ENCODE measurements at places on chromosomes 2 and 18.
A peak's percentile ranks its signal among the peaks of the same experiment; 100 is the strongest.

GRCh38 chr18:13813271-13813849, 10.6 kb upstream of the MC5R start:
- peak; percentile 12 for DNase-seq

GRCh38 chr18:24491927-24492834, 31.7 kb downstream of the HRH4 start:
- DNase-seq = no peak

GRCh38 chr2:140526575-140526974, 1604.2 kb downstream of the LRP1B start:
- no peak for DNase-seq

- DNase-seq = no peak
Measured at GRCh38 chr2:221087779-221088178, 484.3 kb downstream of the EPHA4 start.

DNA sequence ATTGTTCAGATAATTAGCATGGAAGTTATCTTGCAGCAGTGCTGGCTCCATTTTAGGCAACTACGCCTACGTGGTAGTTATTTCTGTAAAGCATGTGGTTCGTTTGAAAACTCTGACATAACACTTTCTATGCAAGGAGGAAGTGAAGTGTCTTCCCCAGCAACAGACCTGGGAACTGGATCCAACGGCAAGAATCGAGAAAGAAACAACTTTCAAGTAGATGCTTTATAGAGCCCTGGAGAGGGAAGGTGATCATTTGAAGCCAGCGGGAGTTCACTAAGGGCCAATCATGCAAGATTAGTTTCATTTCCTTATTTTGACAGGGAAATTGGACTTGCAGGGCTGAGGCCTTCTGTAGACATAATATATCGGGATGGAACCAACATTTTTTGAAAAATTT, 218.3 kb downstream of the ACKR3 start:
- no peak for DNase-seq

DNA sequence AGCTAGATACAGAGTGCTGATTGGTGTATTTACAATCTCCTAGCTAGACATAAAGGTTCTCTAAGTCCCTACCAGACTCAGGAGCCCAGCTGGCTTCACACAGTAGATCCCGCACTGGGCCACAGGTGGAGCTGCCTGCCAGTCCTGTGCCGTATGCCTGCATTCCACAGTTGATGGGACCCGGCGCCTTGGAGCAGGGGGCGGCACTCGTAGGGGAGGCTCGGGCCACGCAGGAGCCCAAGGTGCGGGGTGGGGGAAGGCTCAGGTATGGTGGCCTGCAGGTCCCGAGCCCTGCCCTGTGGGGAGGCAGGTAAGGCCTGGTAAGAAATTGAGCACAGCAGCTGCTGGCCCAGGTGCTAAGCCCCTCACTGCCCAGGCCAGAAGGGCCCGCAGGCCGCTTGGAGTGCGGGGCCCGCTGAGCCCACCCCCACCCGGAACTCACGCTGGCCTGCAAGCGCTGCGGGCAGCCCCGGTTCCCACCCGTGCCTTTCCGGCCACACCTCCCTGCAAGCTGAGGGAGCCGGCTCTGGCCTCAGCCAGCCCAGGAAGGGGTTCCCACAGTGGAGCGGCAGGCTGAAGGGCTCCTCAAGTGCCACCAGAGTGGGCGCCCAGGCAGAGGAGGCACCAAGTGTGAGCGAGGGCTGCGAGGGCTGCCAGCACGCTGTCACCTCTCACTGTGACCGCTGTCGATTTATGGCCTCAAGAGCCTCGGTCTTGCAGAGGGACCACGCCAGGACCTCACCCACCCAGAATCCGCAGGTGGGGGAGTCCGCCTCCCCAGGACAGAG, 76.5 kb downstream of the MEX3C start:
- DNase-seq = no peak

DNA sequence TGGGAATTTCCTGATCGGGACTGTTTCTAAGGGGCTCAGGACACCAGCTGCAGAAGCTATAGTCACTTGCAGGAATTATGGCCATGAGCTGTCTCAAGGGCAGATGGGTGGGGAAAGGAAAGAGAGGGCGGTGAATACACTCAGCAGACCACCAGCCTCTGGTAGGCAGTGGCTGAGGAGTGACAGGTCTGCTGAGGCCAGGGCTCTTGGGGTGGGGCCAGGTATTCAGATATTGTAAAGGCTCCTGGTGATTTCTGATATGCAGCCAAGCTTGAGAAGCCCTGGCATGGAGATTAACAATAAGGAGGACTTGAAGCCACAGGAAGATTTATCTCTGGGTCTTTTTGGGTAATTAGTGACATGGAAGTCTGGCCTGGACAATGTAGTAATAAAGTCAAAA, 145.3 kb upstream of the AQP4 start:
- no peak for DNase-seq

GRCh38 chr18:49988101-49988500, 174.8 kb upstream of the ACAA2 start:
- DNase-seq = no peak

GRCh38 chr2:43458014-43458628, 137.7 kb downstream of the THADA start:
- DNase-seq = no peak

- no peak for DNase-seq
Measured at GRCh38 chr2:154437104-154437503, 261.4 kb upstream of the KCNJ3 start.

DNA sequence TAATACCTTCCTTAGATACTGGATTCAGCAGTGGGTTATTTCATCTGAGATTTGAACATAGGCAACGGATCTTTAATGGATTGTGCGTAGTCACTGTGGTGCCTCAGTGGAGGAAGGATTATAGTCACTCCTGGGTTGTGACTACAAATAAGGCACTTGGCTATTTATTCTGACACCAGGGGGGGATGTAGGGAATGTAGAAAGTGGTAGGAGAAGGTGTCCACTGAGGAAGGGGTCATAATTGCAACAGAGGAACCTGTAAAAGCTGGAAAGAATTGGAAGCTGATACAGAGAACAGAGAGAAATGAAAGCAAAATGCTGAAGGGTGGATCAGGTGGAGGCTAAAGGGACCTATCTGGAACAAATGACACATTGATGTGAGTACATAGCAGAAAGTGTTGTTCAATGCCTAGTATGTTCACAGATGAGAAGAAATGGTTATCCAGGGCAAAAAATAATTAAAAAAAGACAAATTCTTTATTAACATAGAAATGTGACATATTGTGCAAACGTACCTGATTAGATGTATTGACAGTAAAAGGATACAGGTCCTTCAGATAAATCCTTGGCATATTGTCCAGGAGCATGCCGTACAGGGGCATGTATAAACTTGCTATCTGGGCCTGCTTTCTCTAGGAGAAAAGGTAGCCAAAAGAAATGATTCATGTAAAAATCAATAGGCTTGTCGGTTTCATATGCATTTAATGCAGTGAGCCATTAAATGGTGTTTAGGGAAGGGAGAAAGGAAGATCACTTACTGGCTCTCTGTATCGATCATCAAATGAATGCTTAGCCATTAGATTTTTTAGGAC, 91.2 kb upstream of the CCDC195 start:
- DNase-seq = no peak

DNA sequence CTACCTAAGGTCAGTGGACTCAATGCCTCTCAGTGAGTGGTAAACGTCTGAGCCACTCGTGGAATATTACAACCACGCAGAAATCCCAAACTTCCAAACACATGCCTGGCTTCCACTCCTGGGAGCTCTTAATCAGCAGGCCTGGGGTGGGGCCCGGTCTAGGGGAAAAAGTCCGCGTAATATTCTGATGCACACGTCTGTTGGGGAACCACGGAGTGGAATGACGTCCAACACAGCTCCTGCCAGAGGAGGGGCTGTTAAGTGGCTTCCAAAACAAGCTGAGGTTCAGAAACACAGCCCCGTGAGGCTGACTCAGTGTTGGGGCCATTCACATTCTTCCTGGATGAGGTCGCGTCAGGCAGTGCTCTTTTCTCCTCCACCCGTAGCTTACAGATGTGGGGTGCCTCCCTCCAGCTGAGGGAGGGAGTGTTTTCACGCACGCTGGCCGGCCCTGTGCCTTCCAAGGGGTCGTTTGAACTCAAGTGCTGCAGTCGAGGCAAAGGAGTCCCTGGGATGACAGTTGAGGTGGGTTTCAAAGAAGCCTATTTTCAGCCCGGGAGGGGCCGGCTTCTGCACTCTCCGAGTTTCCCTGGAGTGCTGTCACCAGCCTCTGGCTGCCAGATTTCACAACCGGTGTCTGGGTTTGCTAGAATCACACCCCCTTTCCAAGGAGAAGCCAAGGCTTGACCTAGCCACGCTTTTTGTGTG, 73.1 kb downstream of the ACKR3 start:
- no peak for DNase-seq

DNA sequence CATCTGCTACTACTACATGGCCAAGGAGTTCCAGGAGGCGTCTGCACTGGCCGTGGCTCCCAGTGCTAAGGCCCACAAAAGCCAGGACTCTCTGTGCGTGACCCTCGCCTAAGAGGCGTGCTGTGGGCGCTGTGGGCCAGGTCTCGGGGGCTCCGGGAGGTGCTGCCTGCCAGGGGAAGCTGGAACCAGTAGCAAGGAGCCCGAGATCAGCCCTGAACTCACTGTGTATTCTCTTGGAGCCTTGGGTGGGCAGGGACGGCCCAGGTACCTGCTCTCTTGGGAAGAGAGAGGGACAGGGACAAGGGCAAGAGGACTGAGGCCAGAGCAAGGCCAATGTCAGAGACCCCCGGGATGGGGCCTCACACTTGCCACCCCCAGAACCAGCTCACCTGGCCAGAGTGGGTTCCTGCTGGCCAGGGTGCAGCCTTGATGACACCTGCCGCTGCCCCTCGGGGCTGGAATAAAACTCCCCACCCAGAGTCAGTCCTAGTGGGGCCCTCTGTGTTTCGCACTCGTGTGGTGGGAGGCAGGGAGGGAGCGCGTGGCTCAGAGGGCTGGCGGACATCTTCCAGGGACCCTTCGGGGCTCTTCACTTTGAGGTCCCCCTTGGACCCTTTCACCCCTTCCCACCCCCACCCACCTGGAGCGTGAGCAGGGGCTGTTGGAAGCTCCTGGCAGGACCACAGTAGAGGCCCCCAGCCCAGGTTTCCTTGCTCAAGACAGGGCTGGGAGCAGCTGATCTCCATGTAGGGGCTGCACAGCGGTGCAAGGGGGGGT, 5.7 kb downstream of the GPR35 start:
- DNase-seq = peak; percentile 70

- no peak for DNase-seq
Measured at GRCh38 chr18:2853926-2854664, 7.3 kb downstream of the EMILIN2 start.

GRCh38 chr18:79485788-79486355, 90.1 kb downstream of the NFATC1 start:
- no peak for DNase-seq

DNA sequence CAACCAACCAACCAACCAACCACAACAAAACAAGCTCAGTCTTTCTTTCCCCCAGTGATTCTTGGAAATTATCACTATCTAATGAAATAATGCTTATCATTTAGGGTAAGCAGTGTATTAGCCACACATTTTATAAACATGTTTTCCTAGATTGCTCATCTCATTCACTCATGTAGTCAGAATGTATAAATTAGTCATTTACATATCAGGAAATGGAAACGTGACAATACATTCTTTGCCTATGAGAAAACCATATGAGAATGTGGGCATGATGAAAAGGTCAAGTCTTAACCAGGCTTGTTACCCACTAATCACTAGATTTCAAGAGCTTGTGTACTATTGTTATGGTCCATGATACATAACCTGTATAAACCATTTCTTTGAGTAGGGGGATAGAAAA, 1583.4 kb upstream of the PIK3C3 start:
- DNase-seq = no peak

DNA sequence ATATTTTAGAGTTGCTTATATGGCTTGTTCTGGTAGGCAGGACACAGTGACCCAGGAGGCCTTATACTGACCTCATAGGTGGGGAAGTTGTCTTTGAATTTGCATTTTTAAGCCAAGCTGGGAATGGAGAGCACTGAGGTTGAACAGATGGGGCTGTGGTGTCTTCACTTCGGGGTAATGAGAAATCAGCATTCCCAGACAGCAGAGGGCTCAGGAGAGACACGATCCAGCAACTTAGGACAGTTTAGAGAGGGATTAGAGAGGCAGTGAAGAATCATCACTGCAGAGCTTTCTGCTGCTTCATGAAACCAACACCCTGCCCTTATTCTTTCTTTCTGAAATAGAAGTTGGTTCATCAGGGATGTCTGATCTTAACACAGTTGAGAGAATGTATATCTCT, 202.4 kb downstream of the TDRD15 start:
- DNase-seq = no peak

GRCh38 chr2:233059547-233059796, 670 bp upstream of the INPP5D start:
- no peak for DNase-seq

DNA sequence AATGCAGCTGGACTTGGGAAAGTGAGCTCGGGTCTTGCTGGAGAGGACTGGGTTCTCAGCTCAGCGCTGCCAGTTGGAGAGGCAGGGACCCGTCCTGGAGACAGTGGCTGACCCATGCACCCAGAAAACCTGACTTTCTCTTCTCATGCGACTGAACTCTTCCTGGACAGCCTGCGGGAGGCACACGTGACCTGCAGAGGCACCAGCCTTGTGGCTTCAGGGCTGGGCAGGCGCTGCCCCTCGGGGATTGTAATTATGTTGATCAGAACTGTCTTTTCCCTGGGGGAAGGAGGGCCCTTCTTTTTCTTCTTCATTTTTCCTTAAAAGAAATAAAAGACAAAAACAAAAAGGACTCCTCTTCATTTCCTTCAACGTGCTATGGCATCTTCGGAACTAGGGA, 198.1 kb downstream of the VAPA start:
- DNase-seq = no peak

- DNase-seq = peak; percentile 78
Measured at GRCh38 chr2:201643216-201643890, at the start of gene TMEM237. Gene TMEM237, minus strand, starts transcription at chr2:201643503. Its CDS starts 103 bp downstream, at chr2:201643400.

DNA sequence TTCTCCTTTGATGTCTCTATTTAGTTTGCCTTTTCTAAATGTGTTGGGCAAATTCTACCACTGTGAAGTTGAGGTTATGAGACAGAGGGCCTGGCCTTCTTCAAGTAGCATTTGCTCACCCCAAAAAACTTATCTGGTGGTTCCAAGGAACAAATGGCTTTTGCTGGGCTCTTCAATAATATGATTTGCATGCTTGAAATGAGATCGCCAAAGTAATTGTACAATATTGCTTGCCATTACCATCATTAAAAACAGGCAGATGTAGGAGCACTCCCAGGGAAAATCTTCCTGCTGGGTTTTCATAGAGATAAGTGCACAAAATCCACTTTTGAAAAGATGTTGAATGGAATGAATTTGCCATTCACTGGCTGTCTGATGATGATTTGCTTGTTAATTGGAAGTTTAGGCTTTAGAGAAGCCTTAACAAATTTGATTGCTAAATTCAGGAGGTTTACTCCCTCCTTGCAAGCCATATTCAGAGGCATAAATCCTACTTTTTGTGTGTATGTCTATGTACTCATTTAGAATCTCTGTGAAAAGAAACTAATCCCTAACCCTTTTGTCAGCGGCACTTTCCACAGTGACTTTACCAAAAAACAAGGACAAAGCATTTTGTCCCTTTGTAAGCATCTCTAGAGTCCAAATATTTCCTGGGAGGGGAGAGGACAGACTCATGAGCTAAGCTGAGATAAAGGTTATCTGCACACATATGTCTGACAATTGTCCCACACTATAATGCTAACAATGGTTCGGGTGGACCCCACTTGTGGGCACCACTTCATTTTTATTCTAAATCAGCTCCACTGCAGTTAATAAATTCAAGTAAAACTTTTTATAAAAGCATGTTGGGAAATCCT, 240.8 kb upstream of the PIK3C3 start:
- no peak for DNase-seq

- DNase-seq = no peak
Measured at GRCh38 chr2:67201521-67201920, 195.6 kb upstream of the ETAA1 start.

GRCh38 chr2:95076705-95077529, 44.7 kb downstream of the MRPS5 start:
- no peak for DNase-seq

Data from C1 segment of cervical spinal cord (tissue), 14 donors.